ENCODE measurements at places on chromosomes 3 and 15. TPM values are rescaled to one million over a fixed set of nuclear protein-coding genes. Genes with fewer than 3 reads are reported as not detected.
A peak's percentile ranks its signal among the peaks of the same experiment; 100 is the strongest.

DNA sequence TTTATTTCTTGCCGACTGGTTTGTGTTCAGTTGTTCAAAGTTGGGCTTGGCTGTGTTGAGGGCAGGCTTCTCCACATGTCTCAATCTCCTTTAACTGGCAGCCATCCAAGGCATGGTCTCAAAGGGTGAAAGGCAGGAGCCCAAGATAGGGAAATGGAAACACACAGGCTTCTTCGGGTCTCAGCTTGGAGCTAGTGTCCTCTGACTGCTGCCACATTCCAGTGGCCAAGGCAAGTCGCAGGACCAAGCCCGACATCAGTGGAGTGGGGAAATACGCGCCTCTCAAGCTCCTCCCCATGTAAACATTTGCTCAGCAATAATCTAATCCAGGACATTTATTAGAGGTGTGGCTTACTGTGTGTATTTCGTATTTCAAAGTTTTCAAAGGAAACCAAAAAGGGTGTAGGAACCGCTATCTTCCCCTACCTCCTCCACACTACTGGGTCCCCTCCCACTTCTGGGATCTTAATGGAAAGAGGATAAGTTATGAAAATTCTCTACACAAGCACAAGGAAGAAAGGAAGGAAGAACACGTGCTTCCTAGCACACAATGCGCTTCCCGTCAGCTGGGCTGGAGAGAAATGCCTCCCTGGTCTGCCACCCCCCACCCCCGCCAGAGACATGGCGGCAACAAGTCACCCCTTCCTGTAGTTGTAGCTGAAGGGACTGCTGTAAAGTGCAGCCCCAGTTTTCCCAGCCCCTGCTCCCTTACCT, 181.7 kb downstream of the FAM43A start:
- no peak for DNase-seq

DNA sequence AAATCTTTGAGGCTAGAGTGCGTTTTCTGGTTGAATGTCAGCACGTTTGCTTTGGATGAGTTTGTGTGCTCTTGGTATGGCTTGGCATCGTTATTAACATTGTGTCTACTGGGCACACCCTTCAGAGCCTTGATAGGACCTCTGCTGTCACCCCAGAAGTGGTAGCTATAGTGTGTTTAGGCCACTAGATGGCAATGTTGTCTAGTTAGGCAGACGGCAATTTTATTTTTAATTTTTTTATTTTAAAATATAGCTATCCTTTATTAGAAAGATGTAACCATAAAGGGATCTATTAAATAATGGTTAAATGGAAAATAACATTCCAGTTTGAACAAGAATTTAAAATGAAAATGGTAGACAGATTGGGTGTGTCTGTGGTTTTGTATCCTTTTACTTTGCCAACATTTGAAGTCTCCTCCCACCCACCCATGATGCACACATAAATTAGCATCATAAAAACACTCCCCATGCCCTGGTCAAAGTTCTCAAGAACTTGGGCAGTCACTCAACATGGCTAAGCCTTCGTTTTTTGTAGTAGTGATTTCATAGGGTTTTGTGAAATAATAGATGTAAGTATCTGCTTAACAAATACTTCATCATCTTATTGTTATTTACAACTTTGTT, 200.7 kb downstream of the KCNH8 start:
- DNase-seq, result peak; percentile 1

DNA sequence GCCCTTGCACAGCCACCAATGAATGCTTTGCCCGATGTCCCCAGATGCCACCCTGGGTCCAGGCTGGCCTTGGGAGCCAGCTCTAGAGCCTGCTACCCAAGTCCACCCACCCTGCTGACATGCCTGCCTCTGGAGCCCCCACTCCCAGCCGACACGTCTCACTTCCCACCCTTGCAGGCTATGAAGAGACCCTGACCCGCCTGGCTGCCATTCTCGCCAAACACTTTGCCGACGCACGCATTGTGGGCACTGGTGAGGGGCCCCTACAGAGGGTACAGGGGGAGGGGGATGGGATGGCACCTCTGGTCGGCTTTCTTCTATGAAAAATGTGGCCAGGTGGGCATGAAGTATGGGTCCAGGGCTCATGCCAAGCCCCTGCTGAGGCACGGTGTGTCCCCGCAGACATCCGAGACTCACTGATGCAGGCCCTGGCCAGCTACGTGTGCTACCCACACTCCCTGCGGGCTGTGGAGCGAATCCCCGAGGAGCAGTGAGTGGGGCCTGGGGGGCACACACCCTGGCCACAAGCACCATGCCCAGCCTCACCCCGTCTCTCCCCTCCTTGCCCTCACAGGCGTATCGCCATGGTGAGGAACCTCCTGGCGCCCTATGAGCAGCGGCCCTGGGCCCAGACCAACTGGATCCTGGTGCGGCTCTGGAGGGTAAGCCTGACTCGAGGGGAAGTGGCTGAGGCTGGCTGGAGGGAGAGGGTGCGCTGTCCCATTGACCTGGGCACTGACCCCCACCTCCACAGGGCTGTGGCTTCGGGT, 6.0 kb downstream of the AMIGO3 start:
- DNase-seq, result no peak

DNA sequence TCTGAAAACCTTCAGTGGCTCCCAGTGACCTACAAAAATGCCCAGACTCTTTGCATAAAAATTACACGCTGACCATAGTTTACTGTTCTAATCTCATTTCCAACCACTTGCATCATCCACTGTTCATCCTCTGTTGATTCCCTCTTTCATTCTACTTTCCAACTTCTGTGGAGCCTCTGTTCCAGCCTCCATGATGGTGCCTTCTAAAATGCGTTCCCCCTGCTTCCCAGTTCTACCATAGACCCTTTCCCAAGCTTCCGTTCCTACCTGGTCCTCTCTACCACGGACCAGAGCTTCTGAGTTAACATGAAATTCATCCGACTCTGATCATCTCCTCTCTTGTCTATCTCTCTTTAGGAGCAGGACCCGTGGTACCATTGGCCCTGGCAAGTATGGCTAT, 127.0 kb downstream of the THSD4 start:
- no peak for DNase-seq

- DNase-seq, result no peak
Measured at GRCh38 chr15:41987925-41988275, 15.5 kb upstream of the EHD4 start.

RETNLB gene
- total RNA-seq, result not detected

ABI3BP gene
- total RNA-seq, result 0.48 TPM
